ENCODE measurements at places on chromosomes 1 and 21.

- DNase-seq, result no peak
Measured at GRCh38 chr1:21703318-21703963, 34.3 kb upstream of the RAP1GAP start.

DNA sequence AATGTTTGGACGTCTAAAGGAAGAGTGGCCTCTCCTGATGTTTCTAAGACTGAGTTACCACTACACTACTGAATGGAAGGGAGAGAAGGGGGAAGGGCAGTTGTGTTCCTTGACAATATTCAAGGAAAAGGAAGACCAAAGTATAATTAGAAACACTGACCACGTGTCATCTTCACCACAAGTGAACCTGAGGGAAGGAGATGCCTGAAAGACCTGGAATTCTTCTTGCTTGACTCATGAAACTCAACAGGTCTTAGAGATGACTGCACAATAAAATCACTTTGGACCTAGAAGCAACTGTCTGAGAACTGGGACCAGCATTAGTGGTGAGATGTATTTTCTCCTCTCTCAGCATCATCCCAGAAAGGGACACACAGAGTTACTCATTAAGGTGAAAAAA, 56.7 kb downstream of the PTPN14 start:
- no peak for DNase-seq

- DNase-seq, result no peak
Measured at GRCh38 chr21:21481239-21481638, 483.0 kb downstream of the NCAM2 start.

GRCh38 chr1:154657556-154657955, 49.6 kb upstream of the ADAR start:
- no peak for DNase-seq

DNA sequence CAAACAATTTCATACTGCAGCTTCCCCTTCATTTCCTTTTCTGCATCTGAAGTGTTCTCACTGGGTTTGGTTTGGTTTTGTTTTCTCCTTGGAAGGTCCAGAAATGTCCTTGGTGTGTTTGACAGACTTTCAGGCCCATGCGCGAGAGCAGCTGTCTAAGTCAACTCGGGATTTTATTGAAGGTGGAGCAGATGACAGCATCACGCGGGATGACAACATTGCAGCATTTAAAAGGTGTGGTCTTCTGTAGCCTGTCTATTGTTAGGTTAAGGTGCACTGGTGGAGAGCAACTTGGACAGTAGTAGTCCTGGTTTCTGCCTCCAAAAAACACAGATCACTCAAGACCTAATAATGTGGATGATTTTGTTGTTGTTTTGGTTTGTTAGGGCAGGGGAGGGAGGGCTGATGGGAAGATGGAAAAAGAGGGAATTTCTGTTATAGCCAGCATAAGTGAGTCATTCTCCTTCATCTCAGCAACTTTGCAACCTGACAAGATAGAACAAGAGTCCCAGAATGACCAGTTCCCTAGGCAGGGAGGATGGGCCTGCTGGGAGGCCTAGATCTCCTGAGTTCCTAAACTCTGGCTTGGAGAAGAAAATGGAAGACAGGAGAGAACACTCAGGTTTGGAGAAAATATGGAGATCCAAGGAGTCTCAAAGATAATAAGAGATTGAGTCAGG, 12.5 kb downstream of the HAO2 start:
- no peak for DNase-seq

DNA sequence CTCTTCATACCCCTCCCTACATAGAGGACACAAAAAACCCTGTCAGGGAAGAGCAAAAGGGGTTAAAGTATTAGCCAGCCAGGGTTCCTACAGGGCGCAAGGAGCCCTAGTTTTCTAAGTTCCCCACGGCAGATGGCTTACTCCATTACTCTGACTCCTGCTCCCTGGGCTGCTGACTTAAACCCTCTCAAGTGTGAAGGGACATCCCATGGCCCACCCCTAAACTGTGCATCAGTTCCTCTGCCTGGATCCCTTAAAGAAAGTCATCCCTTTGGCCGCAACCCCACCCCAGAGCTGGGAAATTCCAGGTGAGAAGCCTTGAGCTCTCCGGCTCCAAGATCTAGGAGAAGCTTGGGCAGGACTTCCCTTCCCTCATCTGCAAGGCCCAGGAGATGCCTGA, 236.0 kb downstream of the TOMM20 start:
- DNase-seq, result no peak

- no peak for DNase-seq
Measured at GRCh38 chr1:203427451-203427850, 48.2 kb upstream of the PRELP start.

DNA sequence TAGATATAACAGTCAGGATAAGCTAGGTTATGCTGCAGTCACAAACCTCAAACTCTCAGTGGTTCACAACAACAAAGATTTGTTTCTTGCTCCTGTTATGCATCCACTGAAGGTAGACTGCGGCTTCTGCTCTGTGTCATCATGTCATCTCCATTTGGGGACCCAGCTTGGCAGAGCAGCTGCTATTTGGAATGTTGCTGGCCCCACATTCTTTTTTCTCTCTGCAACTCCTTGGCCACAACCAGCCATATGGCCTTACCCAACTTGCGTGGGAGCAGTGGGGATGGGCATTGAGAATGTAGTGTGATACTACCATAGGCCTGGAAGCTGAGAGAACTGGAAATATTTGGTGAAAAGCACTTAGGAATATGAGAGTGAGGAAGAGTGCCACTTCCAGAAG, 26.4 kb downstream of the AGO4 start:
- no peak for DNase-seq

- DNase-seq, result no peak
Measured at GRCh38 chr1:205313563-205314308, 7.8 kb downstream of the NUAK2 start.

DNA sequence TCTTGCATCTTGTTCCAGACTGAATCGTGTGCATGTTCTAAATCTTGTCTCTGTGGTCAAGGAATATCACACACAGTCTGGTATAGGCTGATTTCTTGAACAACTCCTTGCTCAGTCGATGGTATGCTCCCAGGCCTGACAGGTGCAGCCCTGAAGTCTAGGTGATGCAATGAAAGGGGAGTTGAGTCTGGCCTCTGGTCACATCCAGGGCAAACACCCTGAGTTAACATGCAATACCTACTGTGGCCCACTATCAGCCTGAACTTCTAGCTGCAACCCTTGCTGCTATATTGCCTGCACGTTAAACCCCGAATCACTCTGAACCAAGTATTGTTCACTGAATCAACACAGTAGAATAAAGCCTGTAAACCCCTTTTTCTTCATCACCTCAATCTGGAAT, 303.4 kb downstream of the USP25 start:
- no peak for DNase-seq

DNA sequence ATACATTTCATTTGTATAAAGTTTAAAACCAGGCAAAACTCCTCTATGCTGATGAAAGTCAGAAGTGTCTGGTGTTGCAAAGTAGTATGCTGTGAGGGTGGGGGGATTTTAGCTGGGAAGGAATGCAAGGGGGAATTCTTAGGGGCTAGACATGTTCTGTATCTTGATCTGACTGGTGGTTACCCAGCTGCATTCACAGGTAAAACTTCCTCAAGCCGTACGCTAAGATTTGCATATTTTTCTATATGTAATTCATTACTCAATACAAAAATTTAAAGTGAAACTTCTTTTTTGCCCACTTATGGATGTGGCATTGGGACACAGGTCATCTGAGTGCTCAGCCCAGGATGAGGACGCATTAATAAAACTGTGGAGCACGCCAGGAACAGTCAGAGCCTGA, 323.3 kb downstream of the PAPPA2 start:
- no peak for DNase-seq

DNA sequence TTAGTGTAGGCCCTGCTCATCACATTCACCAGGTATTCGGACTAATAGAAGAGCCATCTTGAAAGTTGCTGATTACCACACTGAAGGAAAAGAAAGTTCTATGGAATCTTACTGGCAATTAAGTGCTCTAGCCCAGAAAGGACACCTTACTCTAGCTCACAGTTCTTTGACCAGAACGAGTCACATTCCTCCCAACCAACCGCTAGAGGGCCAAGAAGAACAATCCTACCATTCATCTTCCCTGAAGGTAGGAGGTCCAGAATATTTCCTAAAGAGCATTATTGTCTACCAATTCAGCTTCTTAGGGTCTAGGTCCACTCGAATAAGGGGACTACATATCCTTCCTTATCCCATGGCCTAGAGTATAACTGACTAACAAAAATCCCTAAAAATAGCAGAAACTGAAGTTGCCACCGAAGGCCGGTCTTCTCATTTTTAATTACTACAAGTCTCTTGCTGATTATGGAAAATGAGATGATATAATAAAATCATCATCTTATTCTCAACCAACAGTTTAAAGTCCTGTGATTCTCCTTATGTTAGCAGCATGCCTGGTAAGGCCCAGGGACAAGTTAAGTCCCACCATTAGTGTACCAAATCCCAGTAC, 2.7 kb upstream of the FMO1 start:
- DNase-seq, result no peak

DNA sequence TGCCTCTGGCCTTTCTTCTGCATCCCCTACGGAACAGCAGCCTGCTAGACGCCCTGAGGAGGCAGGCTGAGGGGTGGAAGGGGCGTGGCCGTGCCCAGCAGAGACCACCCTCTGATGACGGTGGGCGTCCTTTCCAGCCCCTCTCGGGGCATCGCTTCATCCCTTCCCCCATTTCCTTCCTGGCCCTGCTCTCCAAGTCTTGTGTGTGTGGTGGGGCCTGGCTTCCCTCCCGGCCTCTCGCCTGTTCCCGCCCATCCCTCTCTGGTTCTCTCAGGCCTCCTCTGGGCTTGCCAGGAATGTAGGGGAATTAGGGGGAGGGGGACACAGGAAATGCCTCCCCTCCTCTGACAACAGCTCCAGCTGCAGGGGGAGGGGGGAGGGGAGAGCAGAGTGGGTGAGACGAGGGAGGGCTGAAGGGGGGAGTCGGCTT, 51.1 kb downstream of the SKI start:
- DNase-seq, result no peak

DNA sequence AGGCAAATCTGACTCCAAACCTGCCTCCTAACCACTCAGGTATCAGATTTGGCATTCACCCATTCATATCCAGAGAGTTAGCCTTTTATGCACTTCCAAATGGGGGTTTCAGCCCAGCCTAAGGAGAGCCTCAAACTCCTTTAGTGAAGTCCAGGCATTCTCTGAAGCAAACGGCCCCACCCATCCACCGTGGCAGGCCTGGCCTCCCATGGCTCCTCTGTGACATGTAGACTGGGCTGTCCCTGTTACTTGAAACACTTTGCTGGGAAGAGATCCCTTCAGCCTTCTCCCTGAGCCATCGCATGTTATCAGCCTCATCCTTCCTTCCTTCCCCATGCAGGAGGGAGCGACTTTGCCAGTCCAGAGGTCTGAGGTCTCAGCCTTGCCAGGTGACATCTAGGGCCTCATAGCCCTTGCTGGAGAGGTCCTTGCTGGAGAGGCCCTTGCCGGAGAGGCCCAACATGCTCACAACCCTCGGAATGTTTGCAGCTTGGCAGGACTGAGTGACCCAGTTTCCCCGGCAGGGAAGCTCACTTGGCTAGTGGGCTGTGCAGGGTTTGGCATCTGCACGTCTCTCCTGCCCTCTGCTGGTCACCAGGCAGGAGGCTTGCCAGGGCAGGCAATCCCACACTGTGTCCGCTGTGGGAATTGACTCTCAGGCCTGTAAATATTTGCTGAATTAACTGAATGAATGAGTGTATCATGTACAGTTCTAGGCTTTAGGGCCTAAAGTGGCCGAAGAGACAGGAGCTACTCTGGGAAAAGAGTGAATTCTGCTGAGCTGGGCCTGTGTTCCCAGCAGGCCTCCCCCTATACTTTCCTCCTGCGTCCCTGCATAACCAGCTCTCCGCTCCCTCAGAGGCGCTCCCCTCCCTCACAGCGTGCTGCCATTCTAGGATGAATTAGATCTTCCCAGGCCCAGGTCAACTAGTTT, 26.7 kb upstream of the RBM15 start:
- peak; percentile 57 for DNase-seq

- DNase-seq, result no peak
Measured at GRCh38 chr1:159775716-159776115, 5.0 kb upstream of the DUSP23 start.

GRCh38 chr1:204997591-204998355, 45.2 kb upstream of the CNTN2 start:
- no peak for DNase-seq

DNA sequence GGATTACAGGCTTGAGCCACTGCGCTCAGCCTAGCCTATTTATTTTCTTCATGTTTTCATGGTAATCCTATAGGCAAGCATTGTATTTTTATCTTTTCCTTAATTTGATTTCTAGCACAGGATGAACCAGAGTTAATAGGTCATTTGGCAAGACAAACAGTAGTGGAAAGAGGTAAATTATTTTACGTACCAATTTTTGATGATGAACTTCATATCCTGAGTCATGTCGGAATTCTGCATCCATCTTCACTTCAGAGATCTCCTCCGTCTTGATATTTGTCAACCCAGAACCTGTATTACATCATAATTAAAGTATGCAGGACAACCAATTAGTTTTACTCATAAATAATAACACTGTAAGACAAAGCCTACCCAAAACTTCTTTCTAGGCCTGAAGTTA, 162.6 kb downstream of the GABPA start:
- DNase-seq, result no peak

DNA sequence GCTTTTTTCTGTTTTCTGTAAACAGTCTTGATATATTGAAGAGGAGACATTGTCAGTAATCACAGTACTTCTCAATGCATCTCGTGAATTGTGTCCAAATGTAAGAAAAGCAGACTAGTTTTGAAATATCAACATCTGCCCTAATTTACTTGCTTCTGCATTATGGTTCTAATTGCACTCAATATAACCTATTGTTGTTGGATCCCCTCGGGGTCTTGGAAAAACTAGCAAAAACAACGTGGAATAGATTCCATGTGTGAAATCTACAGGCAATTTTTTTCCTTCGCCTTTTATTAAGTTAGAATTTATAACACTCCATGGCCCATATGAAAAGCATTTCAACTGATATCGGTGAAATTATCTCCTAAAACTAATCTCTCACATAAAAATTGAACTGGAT, 236.5 kb downstream of the TTLL7 start:
- no peak for DNase-seq

DNA sequence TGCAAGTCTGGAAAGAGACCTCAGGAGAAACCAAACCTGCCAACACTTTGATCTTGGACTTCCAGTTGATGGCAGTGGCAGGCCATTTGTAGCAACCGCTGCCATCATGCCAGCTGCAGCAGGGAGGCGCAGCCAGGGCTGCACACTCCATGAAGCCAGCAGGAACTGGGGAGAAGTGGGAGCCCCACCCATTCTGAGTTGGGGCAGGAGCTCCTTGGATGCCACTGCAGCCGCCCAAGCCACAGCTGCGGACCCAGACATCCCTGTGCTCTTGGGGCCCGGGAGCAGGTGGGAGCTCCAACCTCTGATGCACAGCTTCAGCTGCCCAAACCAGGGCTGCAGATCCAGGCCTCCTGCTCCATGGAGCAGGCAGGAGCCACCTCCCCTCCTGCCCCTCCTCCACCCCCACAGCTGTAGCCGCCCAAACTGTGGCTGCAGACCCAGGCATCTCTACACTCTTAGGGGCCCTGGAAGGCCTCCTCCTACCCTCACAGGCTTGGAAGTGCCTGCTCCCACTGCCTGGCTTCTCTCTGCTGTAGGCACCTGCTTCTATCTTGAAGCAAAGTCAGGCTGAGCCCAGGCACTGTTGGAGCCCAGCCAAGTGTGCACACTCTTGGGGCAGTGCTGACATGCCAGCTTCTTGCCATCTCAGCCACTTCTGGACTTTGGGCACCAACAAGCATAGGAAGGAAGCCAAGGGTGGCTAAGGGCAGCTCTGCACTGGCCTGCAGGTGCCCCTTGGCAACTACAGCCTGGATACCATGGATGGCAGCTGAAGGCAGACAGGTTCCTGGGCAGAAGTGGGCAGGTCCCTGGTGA, 20.0 kb upstream of the DISP1 start:
- no peak for DNase-seq

GRCh38 chr21:37063433-37063832, 9.4 kb downstream of the PIGP start:
- DNase-seq, result no peak

Data from stimulated activated CD8-positive, alpha-beta memory T cell treated with anti-CD3 and anti-CD28 coated beads, Interleukin-2, amount 100 ng/mL, for 1 hour (primary cell).